H54 (cell line): ENCODE measurements at places on chromosomes 5 and 9.
A peak's percentile ranks its signal among the peaks of the same experiment; 100 is the strongest.

DNA sequence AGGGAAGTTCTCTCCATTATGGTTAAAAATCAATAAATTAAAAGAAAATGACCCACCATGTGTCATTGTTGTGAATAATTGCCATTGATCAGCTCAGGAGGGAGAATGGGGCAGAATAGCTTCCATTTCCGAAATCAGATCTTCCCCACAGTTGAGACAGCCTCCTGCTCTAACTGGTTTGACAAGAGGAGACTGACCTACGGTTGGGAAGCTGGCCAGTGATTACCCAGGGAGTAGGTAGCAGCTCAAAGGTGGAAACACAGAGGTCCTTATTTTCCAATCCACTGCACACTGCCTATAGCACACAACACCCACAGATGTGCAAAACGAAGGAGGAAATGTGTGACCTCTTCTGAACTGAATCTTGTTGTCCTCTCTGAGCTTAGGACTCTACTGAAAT, 69.0 kb upstream of the DAPK1 start:
- DNase-seq: no peak

DNA sequence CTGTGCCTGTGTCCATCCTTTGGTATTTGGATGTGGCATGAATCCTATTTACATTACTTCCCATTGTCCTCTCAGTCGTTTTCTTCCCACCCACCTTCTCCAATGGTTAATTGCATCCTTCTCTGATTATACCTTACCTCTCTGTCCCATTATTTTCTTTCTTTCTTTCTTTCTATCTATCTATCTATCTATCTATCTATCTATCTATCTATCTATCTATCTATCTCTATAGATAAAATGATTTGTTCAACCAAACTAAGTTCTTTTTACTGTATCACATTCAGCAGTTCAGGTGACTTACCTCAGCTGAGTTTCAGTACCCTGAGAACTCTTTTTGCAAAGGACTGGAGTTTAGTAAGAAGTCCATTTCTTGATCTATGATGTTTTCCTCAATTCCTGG, 80.6 kb downstream of the RPS23 start:
- DNase-seq: no peak

- no peak for DNase-seq
Observed at GRCh38 chr9:8762479-8763085, 963.0 kb upstream of the DMAC1 start.

DNA sequence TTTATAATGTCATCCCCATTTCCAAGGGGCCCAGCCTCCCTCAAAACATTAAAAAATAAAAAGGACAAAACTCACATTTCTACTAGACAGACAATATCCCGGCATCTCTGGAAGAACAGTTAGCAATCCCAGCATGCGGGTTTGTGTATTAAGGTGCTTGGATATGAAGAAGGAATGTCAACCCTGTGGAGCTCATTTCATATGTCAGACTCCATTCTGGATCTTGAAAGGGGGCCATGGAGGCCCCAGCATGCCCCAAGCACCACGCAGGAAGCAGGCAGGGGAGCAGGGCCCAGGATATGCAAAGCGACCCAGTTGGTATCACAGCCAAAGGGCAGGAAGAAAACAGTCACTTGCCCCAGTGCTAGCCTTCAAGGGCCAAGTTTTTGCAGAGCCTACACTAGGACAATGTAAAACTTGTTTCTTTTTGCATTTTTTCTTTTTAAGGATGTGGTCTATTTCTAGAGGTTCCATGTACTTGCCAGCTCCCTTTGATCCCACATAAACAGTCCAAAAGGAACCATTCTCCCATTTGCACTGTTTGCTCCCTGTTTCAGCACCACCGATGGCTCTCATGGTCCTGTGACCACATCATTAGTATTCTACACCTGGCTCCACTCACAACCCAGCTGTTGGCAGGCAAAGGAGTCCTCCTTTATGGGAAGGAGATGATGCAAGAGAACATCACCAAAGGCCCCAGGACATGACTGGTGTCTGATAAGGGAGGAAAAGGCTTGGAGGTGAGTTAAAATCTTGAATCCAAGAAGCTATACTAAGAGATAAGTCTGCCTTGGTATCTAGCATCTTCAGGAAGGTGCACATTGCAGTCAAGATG, 58.3 kb downstream of the FGF1 start:
- DNase-seq: no peak

- DNase-seq: no peak
Observed at GRCh38 chr5:59412428-59412827, 481.1 kb downstream of the PDE4D start.

DNA sequence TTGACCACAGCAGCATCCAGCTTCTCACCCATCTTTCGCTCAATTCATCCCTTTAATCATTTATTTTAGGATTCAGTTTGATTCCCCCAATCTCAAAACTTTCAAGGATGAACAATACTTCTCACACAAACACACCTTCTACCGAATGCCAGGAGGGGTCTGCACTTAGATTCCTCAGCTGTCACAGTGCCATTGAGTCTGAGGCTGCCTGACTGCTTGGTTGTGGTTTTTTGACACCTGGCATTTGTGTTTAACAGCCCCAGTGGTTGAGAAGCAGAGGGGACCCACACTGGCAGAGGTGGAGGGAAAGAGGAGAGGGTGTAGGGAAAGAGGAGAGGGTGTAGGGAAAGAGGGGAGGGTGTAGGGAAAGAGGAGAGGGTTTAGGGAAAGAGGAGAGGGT, 54.9 kb downstream of the PALM2AKAP2 start:
- DNase-seq: no peak

GRCh38 chr5:79856456-79857055, 134.5 kb downstream of the MTX3 start:
- no peak for DNase-seq

GRCh38 chr5:95842854-95843544, 20.5 kb upstream of the GLRX start:
- peak; percentile 72 for DNase-seq

DNA sequence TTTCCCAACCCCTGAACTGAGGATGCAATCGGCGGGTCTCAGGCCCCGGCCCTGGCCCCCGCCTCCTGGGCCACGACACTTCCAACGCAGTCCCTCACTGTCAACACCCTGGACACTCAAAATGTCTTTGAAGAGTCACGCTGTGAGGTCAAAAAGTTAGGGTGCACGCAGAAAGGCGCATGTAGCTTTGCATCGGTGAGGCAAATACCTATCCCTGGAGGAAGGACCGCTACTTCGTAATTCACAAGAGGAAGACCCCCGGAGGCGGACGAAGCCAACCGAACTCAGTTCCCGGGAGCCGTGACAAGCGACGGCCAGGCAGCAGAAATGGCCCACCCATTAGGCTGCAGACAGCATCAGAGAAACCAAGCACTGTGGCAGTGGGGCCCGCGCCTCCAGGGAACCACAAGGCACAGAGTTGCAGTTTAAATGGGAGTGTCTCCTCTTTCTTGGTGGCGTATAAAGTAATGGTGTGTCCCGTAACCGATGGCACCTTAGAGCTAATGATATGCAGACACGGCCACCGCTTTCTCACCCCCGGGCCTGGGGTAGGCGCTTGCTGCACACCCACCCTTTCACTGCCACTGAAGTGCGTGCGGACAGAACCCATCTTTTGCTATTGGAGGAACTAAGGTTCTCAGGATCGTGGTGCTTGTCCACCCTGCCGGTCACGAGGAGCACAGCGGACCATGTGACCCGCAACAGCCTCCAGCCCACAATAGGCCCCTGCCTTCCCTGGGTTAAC, 9.0 kb downstream of the ADAMTS2 start:
- DNase-seq: no peak

DNA sequence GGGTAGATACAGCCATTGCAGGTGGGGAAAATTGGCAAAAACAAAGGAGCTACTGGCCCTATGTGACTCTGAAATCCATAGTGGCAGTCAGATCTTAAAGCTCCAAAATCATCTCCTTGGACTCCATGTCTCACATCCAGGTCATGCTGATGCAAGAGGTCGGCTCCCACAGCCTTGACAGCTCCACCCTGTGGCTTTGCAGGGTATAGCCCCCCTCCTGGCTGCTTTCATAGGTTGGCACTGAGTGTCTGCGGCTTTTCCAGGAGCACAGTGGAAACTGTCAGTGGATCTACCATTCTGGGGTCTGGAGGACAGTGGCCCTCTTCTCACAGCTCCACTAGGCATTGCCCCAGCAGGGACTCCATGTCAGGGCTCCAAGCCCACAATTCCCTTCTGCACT, 1190.1 kb downstream of the CDH12 start:
- DNase-seq: no peak

- peak; percentile 88 for DNase-seq
Observed at GRCh38 chr5:150517272-150518152, 9.6 kb downstream of the NDST1 start.

- DNase-seq: peak; percentile 49
Observed at GRCh38 chr5:138077064-138077696, 6.7 kb upstream of the WNT8A start.

- no peak for DNase-seq
Observed at GRCh38 chr9:35852267-35852815, 17.9 kb downstream of the OR13J1 start.

- no peak for DNase-seq
Observed at GRCh38 chr5:35789732-35790456, 66.8 kb upstream of the IL7R start.

DNA sequence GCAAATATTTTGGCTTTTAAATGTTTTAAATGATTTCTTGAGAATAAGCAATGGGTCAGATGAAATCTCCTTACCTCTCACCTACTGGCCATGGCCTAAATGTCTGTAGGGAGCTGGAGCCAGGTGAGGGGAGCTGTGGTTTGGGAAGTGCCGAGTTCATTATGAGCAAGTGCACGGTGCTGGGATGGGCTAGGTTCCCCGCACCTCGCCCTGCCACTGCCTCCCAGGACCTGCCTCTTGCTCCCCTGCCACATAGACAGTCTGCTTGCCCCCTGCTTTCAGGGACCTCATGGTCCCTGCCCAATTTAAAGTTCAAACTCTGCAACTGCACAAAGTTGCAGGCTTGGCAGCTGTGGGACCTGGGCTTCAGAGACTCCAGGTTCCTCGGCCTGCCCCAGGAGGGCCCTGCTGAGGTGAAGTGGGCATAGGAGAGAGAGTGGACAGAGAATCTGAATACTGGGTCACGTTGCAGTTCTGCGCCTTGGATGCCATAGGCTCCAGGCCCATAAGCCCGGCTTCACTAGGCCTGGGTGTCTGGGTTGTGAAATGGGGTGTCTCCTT, 5.4 kb downstream of the OR13J1 start:
- no peak for DNase-seq

DNA sequence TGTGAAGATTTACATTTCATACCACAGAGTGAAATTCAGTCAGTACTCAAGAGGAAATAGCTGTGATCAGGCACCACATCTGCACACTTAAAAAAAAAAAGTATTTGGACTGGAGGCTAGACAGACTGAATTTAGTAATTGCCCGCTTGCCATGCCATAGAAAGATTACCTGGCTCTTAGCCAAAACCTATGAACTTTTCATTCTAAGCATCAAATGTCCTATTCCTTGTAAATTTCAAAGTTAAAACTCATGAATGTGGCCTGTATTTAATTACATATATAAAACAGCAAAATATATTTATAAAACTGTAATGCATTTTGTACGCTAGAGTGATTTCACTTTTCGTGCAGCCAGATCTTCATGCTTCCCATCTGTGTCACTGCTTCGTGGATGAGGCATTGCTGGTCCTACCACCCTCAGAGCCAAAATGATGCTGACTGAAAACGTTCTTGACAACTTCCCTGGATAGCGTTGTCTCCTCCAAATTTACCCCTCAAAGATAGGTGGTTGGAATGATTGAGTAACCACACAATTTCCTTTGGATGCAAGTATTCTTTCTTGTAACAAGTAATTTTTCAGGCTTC, 447.9 kb upstream of the SGCD start:
- no peak for DNase-seq

DNA sequence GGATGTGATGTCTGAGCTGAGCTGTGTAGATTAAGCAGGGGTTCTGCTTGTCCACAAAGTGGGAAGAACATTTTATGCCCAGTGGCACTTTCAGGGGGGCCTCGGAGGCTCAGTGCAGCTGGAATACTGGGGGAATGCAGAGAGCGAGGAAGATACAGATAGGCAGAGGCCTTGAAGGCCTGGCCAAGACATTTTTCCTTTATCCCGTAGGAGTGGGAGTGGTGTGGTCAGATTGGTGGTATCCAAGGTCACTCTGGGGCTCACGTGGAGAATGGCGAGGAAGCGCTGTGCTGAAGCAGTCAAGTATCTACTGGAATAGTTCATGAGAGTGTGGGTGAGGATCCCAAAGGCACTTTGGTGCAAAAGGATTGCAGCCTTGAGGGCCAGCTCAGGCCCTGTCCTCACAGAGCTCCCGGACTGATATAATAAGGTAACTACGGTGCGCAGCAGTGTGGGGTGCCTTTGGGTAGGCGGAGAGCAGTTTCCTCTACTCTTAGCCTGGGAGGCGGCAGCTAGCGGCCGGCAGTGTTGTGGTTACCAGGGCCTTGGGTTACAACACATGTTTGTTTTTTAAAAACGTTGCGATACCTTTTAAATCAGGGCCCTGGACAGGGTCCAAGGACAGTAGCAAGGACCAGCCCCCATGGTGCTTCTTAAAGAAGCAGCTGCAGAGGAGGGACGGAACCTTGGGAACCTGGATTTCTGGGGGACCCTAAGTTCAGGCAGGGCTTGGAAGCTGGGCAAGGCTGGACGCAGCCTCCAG, 10.8 kb upstream of the CCDC69 start:
- DNase-seq: no peak

DNA sequence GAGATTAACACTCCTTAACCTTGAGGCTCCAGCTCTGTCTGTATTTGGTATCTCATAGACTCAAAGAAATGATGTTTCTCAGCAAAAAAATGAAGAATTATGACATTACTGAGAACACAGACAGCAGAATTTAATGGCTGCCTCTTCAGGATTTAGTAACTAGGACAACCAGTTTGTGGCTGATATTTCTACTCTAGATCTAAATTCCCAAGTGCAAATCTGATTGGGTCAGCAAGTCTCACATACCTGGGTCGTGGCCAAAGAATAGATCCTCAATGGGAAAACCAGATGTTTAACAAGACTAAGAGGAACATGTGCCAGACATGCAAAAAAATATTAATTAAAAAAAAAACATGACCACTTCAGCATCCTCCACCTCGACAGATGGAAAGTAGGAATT, 608.9 kb downstream of the DTWD2 start:
- DNase-seq: no peak

- DNase-seq: peak; percentile 68
Observed at GRCh38 chr9:137085920-137086530, 760 bp upstream of the MAN1B1 start.

DNA sequence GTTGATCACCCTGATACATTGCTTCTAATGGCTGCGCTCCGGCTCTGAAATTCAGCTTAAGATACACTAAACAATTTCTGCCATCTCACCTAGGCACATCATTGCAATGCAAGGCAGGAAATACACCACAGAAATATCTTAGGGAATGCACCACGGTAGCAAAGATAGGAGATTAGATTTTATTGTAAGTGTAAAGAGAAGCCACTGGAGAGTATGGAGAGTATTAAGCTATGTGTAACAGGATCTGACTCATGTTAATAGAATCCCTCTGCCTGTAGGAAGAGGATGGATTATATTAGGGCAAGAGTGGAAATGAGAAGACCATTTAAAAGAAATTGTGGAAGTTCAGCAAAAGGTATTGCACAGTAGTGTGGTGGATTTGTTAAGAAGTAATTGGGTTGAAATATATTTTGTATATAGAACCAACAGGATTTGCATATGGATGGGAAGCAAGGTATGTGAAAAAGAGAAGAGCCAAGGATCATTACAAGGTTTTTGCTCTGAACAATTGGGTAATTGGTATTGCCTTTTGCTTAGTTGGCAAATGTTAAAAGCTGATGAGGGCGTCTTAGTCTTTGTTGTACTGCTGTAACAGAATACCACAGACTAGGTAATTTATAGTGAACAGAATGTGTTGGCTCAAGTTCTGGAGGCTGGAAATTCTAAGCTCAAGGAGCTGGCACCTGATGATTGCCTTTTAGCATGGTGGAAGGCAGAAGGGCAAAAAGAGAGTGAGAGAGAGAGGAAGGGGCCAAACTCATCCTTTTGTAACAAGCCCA, 636.1 kb downstream of the PSAT1 start:
- peak; percentile 31 for DNase-seq
